Cardiac septum (tissue), 1 donor: ENCODE measurements at places on chromosomes 4 and X. TPM values are rescaled to one million over a fixed set of nuclear protein-coding genes. Genes with fewer than 3 reads are reported as not detected.

- DNase-seq = no peak
Observed at GRCh38 chr4:77152421-77152820, 4.6 kb upstream of the CCNG2 start.

The GLRB gene
- total RNA-seq = 23.1 TPM

GRCh38 chrX:55640854-55641253 is 17.7 kb downstream of the FOXR2 start:
- no peak for DNase-seq

GRCh38 chr4:105194328-105195231 is 47.9 kb downstream of the TET2 start:
- DNase-seq = no peak

- DNase-seq = no peak
Observed at GRCh38 chrX:70664726-70665125, 220.1 kb downstream of the DLG3 start.

GRCh38 chrX:67720344-67720743 is 176.5 kb downstream of the AR start:
- no peak for DNase-seq

DNA sequence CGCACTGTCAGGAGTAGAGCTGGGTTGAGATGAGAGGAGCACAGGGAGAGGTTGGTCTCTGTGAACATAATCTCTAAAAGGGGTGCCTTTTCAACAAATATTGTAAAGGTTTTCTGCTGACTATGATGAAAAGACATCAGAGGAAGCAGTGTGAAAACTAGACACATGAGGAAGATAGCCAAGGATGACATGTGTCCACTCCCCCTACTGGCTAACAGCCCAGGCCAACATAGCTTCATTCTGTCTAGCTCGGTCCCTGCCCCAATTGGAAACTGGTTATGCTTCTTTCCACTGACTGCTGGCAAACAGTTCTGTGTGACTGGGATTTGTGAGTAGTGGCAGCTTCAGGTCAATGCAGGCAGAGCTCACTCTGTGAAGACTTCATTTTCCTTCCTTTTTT is 115.4 kb upstream of the ESX1 start:
- no peak for DNase-seq

DNA sequence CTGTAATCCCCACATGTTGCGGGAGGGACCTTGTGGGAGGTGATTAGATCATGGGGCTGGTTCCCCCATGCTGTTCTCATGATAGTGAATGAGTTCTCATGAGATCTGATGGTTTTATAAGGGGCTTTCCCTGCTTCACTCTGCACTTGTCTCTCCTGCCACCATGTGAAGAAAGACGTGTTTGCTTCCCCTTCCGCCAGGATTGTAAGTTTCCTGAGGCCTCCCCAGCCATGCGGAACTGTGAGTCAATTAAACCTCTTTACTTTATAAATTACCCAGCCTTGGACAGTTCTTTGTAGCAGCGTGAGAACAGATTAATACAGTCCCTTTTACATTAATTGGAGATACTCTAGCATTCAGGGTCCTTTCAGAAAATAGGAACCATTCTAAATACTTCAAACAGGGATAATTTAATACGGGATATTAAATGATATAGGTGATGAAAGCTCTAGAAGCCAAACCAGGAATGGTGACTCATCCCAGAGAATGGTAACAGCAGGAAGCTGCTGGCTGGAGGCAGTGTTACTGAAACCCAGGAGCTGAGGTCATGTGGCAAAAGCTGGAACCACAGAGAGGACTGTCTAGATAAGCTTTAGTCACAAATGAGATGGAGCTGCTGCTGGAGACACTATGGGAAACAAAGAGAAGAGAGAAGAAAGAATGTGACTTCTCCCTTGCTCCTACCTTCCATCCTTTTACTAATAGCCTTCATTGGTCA is 57.3 kb downstream of the GSTCD start:
- DNase-seq = peak; percentile 75

- no peak for DNase-seq
Observed at GRCh38 chrX:44596277-44596676, 53.6 kb upstream of the FUNDC1 start.

The LEF1 gene
- total RNA-seq = 4.5 TPM

DNA sequence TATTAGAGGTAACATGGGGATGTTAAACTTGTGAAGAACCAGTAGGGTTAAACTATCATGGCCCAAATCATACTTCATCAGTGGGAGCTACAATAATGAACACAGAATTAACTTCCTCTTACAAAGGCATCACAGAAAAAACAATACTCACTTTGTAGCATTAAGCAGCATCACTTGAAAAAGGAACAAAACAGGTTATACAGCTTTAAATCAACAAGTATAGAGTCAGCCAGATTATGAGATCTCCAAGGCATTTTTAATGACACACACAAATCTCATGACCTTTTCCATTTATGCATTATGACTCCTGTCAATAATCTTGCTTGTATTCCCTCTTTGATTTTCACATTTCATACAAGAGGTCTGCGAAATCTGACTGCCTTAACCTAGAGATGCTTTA is 18.3 kb downstream of the FBXL5 start:
- no peak for DNase-seq

DNA sequence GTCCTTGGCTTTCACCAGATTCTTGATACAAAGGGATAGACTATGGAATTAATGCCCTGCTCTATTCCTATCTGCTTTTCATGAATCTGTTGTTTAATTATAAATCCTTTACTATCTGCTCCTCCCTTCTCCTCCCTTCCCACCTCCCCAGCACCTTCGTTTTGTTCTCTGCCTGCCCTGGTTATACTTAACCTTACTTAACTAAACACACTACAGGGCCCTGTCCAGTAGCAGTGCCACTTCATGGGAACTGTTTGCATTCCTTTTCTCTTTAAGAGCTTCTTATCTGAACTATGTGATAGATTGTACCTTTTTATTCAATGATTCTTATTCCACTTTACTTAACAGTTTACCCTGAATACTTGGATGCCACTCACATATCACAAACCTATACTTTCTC is 830 bp downstream of the HOPX start:
- no peak for DNase-seq

The TMSB15B gene
- total RNA-seq = 1.3 TPM

The TASL gene
- total RNA-seq = 0.22 TPM

- no peak for DNase-seq
Observed at GRCh38 chr4:140719022-140719421, 37.2 kb downstream of the TBC1D9 start.

The S100P gene
- 2.8 TPM for total RNA-seq

DNA sequence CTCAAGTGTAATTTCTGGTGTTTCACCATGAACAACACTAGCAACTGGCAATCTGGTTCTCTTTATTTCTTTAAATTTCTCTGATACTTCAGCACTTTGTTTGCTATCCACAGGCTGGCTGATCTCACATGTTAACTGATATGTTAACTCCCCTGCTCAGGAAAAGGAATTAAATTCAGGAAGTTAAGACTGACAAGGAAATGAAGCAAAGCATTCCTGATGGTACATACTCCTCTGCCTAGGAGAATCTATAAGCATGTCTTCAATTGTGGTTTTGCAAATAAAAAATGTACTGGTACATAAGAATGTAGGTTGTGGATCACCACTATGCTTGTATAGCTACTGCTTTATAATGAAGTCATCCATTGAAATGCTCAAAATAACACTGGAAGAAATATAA is 1119.2 kb upstream of the INTU start:
- DNase-seq = no peak

DNA sequence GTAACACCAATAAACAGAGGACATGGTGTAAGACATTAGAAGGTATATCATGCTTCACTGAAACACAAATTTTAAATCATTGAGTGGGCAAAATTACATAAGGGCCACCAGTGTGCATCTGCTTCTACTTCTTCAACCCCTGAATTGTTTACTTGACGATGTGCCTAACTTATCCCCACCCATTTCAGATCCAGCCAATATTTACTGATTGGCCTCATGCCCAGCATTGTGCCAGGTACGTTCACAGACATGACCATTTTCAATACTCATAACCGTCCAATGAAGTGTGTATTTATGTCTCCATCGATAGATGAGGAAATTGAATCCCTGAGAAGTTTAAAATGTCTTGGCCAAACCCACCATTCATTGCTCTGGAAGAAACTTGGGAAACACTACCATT is 208.3 kb upstream of the MID1 start:
- no peak for DNase-seq

The SULT1E1 gene
- total RNA-seq = not detected

The CTAG1B gene
- not detected for total RNA-seq

DNA sequence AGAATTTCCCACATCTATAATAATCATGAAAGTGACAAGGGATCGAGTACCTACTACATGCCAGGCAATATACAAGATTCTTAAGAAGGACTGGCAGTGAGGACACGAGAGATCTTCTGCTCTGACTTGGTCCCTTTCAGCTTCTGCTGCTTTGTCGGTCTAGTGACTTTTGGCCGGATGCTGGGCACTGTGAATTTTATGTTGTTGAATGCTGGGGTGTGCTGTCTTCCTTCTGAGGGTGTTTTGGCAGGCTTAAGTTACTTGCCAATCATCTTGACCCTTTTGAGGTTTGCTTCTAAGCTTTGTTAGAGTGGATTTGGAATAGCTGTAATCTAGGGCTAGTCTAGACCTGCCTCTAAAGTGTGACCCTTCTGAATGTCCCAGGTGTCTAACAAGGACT is 23.5 kb downstream of the NAT8L start:
- no peak for DNase-seq

DNA sequence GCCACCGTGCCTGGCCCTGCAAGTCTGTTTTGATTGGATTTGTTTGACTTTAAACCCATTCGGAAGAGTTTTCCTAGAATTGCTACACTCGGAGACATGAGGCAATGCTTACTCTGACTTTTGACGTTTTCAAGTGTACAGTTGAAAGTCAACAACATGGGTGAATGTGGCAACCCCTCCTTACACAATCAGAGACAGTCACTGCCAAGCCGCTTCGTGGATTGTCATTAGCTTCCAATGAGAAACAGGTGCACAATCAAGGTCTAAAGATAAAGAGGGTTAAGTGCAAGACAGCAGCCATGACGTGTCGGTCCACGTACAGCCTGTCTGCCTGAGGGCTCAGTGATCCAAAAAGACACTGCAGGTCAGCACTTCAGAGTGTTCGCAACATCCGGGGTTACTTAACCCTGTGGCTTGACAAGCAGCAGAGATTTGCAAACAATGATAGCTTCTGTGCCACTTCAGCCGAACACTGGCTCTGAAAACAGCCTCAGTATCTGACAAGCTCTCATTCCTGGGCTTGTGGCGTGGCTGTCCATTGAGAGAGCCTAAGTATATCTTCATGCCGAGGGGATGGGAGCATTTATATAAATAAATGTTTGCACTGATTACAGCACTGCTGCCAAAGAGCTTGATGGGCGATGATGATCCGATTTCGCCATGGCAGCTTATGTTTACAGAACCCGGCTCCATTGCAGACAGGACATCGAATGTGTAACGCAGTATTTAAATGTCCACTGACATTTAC is 180.0 kb downstream of the DHRSX start:
- peak; percentile 80 for DNase-seq

- no peak for DNase-seq
Observed at GRCh38 chr4:24743927-24744326, 51.4 kb upstream of the SOD3 start.

DNA sequence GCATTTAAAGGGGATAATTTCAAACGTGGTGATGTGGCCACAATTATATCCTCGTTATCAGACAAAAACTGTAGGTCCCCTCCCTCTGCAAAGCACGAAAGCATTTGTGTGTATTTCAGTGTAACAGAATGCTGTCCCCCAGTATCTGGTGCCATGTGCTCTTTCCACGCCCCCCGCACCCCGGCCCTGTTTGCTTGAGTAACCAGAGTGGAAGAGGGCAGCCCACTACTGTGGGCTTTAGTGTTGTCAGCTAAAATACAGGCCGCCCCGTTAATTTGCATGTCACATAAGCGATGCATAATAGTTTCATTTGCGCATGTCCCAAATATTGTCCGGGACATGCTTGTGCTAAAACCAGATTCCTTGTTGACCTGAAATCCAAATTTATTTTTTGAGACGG is 110.1 kb downstream of the PHKA2 start:
- peak; percentile 56 for DNase-seq

DNA sequence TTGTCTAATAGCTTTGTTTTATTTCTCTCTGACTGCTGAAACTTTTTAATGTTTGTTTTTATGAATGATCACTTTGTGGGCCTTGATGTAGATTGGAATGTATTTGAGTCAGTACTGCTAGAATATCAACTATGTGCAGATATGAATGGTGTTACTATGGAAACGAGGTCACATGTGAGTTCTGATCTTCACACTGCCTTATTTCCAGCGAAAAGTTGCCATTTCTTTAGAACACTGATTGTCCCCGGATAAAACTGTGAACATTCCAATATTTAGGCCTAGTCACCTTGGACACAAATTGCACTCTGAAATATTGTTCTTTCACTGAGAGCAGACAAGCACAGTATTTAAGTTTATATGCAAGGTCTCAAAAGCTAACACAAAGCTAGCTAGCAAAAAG is 27.2 kb upstream of the MAGED1 start:
- no peak for DNase-seq

- DNase-seq = no peak
Observed at GRCh38 chr4:24471486-24472160, 112.7 kb downstream of the DHX15 start.

GRCh38 chr4:185357733-185358440 is 37.8 kb downstream of the LRP2BP start:
- no peak for DNase-seq

- no peak for DNase-seq
Observed at GRCh38 chr4:101347267-101347556, at the start of gene PPP3CA. PPP3CA (minus strand) TSS chr4:101347526.

- no peak for DNase-seq
Observed at GRCh38 chrX:119942831-119943184, 743 bp downstream of the NKAP start.

DNA sequence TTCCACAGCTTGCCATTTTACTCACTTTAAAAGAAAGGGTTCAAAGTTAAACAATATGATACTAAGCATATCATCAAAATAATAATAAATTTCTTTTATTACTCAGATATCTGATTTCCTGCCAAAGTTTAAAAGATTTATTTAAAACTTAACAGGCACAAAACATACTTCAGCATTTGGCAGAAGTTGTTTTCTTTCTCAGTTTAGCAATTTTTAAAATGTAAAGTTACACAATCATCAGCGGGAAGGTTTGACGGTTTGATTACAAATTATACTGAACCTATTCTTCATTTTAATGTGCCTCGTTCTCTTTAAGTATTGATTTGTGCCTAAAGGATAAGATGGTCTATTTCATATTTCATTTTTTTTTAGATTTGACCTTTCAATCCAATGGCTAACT is 227.2 kb downstream of the APBB2 start:
- no peak for DNase-seq

DNA sequence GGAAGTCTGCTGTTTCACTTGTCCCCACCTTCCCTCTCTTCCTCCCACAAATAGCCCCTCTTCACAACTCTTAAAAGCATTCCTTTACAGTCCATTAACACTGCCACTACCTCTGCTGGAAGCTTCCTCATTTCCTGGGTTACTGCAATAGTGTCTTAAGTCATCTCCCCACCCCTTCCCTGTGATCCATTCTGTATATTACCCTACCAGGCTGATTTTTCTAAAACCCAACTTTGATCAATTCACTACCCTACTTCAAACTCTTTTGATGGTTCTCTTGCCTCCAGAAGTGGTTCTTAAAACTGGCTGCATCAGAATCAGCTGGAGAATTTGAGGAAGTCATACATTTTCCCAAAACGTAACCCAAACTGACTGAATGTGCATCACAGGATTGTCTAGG is 8.8 kb upstream of the XIAP start:
- no peak for DNase-seq

The CYSLTR1 gene
- 1.8 TPM for total RNA-seq
